ENCODE measurements at places on chromosomes 2 and 18. TPM values are rescaled to one million over a fixed set of nuclear protein-coding genes. Genes with fewer than 3 reads are reported as not detected.

ZNF396 gene
- total RNA-seq = 0.13 TPM

INHBB gene
- 3.4 TPM for total RNA-seq

VWC2L gene
- not detected for total RNA-seq

UGT1A3 gene
- total RNA-seq = not detected

DNA sequence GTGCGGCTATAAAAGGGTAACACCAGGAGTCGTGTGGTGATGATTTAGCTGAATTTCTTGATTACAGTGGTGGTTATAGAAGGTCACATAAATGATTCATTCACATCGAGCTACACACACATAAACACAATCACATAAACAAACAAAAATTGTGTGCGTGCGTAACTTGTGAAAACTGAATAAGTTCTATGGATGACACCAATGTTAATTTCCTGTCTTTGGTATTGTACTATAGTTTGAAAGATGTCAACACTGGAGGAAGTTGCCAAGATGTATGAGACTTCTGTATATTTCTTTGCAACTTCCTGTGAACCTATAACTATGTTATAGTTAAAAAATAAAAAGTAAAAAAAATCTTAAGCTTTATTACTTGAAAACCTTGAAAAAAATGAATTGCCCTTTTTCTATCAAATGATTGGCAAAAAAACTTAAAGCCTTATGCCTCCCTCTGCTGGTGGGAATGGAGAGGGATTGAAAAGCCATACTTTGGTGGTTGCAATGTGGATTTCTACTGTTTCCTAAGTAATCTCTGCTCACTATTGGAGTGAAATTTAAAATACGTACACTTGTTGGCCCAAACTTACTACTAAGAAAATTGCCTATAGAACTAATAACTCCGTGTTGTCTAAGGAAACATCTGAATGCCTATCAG is 227.7 kb downstream of the RPIA start:
- DNase-seq = peak; percentile 57

GRCh38 chr2:149473521-149473920 is 114.1 kb downstream of the MMADHC start:
- DNase-seq = no peak

GRCh38 chr2:118133916-118134315 is 45.6 kb downstream of the INSIG2 start:
- DNase-seq = no peak

Measured in GM23248 (cell line).